ENCODE measurements at places on chromosomes 1 and 21.

DNA sequence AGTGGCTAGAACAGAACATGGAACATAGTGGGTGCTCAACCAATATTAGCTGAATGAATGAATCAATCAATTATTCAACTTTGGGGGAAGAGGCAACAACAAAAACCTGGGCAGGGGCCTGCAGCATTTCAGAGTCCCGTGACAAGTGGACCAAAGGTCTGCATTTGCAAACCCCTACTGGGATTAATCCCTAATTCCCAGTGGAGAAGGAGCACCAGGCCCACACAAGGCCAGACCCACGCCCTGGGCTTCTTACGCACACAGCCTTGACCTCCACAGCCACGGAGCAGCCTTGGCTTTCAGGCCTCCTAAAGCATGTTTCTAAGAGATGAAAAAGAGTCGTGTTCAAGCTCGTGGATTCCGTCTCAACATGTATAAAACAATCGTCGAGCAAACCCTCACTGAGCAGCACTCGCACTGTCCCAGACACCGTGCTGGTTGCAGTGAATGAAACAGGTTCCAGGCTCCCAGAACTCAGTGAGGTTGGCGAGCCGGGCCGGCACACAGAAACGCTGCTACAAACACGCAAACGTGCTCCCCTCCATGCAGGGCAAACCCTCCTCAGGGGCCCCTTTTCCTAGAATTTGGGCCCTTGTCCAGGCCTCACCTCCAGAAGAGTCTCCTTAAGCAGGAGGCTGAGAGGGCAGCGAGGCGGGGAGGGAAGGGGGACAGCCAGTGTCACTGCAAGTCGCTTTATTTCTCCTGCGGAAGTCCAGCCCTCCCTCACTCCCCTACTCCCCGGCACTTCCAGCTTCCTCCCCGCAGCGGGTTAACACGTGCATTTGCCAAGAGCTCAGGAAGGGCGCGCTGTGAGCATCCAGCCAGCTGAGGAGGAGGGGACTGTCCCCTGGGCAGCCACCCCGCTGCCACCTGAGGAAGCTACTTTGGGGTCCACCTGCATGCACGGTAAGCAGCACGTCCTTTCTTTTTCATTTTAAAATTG is 556.4 kb downstream of the KIF26B start:
- DNase-seq = no peak

DNA sequence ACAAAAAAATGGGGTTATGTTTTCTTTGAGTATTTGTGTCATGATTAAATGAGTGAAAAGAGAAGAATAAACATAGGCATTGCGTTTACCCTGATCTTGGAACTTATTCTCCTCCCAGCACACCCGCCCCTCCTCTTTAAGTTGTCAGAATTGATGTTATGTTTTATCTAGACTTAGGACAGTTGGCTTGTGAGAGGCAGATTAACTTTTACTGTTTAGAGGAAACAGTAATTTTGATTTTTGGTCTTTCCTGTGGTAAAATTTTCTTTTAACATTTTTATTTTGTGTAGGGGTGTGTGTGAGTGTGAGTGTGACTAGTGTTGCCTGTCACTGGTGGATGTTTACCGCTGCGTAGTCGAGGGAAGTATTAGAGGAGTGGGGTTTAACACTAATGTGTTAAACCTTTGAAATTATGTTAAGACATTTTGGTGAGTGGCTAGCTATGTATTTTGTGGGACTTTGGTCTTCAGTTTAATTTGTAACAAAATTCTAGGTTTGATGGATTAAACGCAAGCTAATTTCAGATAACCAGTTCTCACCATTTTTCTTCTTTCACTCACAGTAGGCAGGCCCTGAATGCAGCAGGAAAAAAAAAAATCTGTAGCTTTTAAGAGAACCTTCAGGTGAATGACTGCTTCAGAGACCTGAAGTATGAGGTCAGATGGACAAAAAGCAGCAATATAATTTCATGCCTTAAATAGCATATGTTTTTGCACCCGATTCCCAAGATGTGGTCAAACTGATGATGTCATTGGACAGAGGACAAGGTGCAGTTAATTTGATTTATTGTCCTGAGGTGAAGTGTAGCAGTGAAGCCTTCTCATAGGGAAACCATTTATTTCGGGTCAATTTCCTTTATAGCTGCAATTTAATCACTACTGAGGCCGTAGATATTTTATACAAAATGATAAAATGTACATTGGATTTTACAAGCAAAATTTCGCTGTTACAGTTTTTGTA is 2.7 kb downstream of the POU2F1 start:
- DNase-seq = no peak

GRCh38 chr1:179091691-179092165 is 9.9 kb downstream of the TOR3A start:
- no peak for DNase-seq

GRCh38 chr1:182786223-182786994 is 3.2 kb upstream of the NPL start:
- no peak for DNase-seq

DNA sequence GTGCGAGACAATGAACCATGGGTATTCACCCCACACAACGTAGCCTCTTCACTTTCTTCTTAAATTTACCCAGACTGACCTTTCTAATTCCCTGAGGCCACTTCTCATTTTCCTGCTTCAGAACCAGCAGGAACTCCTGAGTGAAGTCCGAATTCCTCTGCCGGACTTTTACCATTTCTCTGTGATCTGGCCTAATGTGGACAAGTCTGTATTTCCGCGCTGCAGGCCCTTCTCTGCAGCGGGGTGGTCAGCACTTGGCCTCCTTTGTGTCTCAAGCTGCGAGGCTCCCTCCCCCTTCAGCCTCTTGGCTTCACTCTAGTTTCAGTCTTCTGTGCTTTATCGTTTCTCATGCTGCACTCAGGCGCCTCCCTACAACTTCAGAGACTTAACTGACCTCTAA is 9.4 kb upstream of the CTBS start:
- DNase-seq = no peak

GRCh38 chr1:211750599-211750998 is 75.2 kb upstream of the NEK2 start:
- DNase-seq = no peak

DNA sequence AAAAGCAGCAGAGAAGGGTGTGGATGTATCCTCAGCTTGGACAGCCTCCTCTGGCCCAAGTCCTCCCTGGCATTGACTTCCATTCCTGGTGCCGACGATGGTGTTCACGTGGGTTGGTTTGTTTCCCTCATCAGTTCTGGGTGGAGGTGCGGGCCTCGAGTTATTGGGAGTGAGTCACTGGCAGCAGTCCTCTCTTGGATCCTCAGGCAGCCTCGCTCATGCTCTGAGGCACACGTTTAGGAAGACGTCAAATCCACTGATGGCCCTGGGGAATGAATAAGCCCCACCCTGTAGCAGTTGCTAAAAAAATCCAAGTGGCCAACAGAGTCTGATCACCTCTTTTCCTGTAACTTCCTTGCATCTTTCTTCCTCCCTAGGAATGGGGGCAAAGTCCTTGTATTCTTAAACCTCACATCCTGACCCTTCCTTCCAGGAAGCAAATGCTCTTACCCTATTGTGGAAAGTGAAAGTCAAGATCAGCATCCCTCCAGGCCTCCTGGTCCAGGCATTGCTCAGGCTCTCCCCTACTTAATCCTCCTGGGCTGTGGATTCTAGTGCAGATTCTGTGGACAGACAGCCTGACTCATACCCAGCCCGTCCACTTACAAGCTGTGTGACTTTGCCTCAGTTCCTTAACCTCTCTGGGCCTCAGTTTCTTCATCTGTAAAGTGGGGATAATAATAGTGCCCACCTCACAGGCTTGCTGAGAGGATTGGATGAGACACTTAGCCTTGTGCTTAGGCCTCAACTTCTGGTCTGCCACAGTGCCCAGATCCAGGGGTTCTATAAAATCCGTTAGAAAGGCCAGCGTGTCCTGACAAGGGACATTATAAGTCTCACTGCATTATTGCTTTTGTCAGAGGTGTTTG is 111.1 kb downstream of the TLR5 start:
- DNase-seq = no peak

DNA sequence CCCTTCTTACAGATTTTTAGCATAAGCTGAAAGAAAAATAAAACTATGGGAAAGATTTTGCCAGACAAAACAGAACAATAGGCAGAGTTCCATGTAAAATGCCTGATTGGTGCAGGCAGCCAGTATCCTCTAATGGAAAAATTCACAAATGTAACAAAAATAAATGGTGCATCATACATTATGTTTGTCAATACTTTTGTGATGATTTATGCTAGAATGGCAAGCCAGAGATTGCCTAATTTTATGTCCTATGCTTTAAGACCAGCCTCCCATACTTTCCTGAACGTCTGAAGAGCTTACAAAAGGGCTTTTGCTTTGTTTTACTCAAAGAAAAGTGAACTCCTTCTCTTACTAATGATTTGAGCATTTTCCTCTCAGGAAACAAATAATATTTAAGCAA is 81.5 kb upstream of the KCNJ15 start:
- DNase-seq = no peak

DNA sequence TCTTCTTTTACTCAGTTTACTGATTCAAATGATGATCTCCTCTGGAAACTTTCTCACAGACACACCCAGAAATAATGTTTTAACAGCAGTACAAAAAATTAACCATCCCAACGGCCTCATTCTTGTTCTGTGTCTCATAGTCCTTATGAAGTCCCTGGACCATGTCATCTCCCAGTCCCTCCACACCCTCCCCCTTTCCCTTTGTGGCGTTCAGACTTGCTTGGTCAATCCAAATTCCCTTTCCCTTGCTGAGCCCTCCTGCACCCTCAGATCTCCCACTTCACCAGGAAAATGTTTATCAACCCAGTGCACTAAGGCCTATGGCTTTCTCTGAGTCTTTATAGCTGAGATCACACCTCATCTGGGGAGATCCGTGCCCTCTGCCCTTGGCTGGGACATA is 85.9 kb downstream of the CENPF start:
- no peak for DNase-seq

DNA sequence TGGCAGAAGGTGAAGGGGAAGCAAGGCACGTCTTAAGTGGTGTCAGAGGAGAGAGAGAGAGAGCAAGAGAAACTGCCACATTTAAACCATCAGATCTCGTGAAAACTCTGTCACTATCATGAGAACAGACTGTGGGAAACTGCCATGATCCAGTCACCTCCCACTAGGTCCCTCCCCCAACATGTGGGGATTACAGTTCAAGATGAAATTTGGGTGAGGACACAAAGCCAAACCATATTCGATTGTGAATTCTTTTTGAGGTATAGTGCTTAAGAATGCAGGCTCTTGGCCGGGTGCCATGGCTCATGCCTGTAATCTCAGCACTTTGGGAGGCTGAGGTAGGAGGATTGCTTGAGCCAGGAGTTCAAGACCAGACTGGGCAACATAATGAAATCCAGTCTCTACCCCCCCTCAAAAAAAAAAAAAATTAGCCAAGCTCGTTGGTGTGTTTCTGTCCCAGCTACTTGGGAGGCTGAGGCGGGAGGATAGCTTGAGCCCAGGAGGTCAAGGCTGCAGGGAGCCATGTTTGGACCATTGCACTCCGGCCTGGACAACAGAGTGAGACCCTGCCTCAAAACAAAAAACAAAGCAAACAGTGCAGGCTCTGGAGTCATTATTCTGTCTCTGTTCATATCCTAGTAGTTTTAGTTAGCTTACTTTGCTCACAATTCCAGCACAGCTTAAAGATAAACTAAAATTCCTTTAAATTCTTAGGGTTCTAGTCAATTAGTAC is 6.0 kb downstream of the ZCCHC17 start:
- DNase-seq = no peak

DNA sequence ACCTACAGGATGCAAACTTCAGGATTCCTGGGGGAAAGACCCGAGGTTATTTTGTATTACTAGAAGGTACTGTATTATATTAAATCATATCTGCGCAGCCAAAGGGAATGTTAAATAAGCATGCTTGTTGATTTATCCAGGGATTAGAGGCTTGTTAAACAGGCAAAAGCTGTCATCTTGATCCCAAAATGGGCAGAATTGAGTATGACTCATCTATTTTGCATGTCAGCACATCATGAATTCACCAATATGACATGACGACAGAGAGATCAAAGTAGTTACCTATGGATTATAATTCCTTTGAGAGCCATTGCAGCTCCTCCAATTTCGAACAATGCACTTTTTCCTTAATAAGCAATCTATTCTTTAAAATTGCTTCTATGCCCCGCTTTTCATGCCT is 66.1 kb downstream of the TBX15 start:
- no peak for DNase-seq

DNA sequence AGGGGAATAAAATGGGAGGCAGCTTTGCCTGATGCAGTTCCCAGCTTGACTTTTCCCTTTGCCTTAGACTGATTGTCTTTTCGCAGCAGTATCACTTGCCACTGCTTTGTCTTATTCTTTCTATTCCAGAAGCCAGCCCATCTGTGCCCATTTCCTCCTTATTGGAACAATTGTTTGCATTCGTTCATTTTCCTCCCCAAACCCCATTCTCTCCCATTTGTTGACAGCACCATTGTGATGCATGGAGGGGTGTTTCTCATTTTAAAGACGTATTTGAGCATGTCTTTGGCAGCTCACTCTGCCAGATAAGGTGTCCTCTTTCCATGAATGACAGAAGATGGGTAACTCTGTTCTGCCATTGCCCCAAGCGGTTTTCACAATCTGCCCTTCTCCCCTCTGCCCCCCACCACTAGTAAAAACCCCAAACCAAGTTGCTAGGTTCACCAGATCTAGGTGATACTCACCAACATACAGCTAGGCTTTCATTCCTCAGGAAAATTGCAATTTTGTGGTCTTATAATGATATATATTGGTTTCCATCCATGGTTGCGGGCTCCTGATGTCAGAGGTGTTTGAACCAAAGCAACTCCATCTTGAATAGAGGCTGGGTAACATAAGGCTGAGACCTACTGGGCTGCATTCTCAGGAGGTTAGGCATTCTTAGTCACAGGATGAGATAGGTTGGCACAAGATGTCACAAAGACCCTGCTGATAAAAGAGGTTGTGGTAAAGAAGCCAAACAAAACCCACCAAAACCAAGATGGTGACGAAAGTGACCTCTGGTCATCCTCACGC is 30.8 kb downstream of the SERBP1 start:
- no peak for DNase-seq

GRCh38 chr1:39195166-39196111 is 9.1 kb upstream of the MACF1 start:
- DNase-seq = no peak

Measured in natural killer cell (primary cell).